ENCODE measurements at places on chromosomes 1 and 21.

- no peak for DNase-seq
Measured at GRCh38 chr21:45931397-45931969, 50.1 kb upstream of the COL6A1 start.

DNA sequence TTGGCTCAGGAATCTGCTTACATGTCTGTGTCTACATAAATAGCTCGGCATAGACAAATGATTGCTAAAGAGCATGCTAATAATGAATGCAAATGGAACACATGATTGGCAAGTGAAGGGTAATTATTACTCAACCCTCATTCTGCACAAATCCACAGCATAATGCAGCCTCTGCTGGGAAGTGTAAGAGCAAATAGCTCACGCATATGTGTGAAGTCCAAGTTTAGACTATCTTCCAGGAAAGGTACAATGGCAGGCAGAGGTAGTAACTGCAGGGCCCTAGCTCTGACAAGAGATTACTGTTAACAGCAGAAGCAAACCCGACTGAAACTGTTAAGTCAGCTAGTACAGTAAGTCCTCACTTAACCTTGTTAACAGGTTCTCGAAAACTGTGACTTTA is 7.0 kb upstream of the IL6R start:
- DNase-seq: no peak

DNA sequence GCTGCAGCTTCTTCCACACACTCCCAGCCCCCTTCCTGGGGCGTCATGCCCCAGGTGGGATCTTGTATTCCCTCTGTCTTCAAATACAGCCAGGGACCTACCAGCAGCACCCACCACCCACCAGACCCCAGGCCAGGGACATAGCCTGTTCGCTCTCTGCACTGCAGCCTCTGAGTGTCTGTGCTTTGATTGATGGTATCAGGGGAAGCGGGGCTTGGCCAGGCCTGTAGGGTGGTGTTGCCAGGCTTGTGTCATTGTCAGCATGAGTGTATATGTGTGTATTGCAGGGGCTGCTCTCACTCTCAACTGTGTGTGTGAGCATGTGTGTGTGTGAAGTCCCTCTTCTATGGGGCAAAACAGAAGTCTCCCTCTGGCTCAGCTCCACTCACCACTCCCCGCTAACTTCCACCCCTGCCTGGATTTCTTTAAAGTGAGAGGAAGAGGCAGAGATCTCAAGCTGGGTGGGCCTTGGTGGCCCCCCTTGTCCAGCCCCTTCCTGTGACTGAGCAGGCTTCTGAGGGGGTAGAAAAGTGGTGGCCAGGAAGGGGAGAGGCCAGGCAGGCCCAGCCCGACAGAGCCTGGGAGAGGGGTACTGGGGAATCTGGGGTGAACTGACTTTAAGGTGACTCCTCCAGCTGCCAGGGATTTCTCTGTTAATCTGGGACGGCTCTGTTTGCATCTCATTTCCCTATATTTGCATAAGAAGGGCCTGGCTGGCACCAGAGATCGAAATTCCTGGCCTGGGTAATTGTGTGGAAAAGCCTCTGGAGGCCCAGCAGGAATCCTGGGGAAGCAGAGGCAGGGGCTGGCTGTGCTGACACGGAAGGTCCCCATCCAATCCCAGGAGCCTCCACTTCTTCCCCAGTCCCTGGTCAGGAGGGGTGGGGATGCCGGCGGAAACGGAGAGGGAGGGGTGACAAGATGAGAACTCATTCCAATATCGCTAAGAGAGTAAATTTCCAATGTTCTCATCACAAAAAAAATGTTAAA is 18.6 kb upstream of the ADGRB2 start:
- DNase-seq: no peak

DNA sequence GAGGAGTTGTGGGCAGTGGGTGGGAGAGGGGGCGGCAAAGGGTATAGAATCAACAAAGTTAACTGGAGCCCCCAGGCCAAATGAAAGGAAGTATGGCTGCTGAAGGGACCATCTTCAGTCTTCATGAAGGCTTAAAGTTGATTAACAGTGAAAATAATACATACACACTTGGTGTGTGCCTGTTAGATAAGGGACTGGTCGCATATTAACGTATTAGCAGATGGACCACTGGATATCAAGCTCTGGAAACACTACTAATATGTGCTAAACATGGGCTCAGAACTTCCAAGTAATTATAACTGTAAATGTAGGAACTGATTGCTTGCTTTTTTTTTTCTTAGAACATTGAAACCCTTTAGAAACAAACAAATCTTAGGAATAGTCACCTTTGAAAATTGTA is 224.7 kb upstream of the KIAA0040 start:
- no peak for DNase-seq

DNA sequence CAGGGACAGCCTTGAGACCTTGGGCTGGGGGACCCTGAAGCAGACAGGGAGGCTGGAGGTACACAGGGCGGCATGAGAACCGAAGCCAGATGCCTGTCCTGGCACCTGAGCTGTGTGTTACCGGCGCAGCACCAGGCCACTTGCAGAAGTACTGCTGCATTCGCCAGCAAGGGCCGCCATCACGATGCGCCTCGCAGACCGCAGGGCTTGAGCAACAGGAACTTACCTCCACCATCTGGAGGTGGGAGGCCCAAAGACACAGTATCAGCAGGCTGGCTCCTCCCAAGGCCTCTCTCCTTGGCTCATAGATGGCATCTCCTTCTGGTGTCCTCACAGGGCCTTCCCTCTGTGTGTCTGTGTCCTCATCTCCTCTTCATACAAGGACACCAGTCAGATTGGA is 90.1 kb downstream of the PRDM16 start:
- DNase-seq: no peak

DNA sequence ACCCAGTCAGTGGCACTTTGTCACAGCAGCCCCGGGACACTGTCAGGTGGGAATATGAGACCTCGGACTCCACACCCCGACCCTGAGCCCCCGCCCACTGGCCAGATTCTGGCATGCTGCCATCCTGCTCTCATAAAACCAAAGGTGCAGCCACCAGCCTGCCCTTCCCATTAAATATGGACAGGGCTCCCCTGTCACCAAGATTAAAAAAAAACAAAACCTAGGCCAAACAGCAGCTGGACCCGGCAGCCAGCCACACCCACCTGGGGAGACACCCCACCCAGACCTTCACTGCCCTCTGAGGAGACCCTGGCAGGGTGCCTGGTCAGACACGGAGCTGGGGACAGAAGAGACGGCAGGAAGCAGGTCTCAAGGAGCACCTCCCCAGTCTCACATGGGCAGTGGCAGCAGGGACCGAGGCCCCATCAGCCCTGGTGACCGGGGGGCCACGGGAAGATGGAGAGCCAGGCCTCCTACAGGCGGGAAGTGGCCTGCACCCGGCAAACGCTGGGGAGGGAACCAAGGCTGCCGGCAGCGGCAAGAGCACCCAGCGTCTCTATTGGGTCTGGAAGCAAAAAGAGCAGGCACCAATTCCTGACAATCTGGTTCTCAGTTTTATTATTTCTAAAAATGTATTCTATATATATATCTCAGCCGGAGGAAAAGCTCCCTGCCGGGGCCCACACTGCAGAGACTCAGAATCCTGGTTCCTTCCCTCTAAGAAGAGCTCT is 61.9 kb downstream of the ACOT7 start:
- no peak for DNase-seq

GRCh38 chr1:225750420-225750819 is 27.2 kb upstream of the SRP9 start:
- DNase-seq: no peak

GRCh38 chr1:178846306-178846705 is 24.6 kb downstream of the ANGPTL1 start:
- DNase-seq: no peak

DNA sequence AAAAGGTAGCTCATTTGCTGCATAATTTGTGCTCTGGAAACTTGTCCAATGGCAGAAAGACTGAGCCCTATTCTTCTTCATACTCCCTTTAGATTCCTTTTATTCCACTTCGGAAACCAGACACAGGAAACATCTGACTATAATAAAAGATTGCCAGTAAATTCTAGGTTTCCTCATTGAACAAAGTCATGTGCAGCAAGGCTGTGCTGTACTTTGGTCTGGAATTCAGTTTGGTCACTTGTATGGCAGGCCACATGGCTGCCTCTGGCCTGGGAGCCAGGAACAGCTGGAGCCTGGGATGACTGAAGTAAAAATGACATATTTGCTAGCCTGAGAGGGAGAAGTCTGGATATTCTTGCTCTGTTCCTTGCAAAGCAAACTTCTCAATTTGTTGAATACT is 79.6 kb downstream of the ST3GAL3 start:
- DNase-seq: no peak

- no peak for DNase-seq
Measured at GRCh38 chr1:170701962-170702361, 38.0 kb downstream of the PRRX1 start.

DNA sequence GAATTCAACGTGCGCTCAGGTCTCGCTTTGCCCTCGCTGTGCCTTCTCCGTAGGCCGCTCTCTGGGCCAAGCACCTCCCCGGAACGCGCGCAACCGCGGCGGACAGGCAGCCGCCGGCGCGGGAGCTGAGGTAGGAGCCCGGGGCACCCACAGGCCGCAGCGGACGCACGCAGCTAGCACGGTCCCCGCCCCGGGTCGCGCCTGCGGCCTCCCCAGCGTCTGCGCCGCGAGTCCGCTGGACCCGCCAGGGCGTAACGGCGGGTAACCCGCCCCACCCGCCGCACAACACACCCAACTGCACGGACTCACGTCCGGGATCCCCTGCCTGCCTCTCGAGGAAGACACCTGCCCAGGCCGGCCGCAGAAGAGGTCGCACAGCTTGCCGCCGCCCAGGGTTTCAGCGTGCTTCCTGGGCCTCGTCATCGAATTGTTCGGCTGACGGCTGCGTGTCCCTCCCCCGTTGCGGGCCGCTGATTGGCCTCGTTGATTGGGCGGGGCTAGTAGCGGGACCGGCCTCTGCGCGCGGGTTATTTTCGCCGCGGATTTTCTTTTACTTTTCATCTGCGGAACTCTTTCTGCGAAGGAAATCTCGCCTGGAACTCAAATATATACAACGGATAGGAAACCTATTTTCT is at the start of gene CLCC1:
TSS of gene CLCC1 (minus strand) at position 433 of the 635 bp plus-strand sequence. CDS start 13,047 bp downstream, outside the sequence.
- DNase-seq: peak; percentile 94

DNA sequence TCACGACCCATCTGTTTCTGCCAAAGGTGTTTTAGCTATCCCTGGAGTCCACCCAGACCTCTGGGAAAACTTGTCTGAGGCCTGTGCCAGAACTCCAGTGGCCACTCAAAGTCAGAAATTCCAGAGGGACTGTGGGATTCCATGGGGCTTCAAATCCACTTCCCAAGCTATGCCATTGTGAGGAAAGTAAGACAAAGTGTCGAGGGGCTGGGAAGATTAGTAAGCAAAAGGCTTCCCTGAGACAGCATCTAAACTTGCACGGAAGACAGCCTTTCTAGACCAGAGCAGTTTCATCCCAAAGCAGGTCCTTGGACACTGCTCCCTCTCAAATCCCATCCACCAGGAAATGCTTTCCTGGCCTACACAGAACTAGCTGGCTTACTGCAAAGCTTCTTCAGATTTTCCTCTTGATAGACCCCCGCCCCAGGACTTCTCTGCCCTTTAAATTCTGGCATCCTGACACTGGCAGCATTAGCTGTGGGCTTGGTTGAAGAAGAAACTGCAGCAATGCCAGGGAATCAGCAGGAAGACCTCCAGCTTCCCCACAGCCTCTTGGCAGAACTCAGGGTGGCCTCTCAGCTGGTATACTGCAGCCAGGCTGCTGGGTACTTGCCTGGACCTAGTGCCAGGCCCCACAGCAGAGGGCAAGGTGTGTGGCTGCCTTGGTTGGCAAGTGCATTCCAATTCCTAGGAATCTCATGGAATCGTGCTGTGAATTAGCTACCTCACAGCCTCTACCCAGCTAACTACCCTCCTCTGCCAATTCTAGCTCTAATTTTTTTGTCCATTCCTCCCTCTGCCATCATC is 27.3 kb upstream of the LMX1A start:
- no peak for DNase-seq

DNA sequence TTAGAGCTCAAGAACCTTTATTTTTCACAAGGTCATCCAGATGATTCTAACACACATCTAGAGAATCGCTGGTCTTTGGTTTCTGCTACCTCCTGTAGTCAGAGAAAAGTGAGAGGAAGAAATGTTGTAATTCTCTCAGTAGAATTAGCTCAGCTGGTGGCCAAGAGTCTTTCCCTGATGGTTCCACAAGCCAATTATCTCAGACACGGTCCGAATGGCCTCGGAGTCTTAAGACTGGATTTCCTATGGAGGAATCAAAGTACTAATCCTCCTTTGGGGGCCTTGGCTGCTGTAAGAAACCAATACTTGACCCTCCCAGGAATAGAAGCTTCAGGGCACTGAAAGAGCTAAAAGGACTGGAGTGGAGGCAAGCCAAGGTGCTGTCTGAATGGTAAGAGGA is 1.8 kb downstream of the TMEM81 start:
- no peak for DNase-seq

DNA sequence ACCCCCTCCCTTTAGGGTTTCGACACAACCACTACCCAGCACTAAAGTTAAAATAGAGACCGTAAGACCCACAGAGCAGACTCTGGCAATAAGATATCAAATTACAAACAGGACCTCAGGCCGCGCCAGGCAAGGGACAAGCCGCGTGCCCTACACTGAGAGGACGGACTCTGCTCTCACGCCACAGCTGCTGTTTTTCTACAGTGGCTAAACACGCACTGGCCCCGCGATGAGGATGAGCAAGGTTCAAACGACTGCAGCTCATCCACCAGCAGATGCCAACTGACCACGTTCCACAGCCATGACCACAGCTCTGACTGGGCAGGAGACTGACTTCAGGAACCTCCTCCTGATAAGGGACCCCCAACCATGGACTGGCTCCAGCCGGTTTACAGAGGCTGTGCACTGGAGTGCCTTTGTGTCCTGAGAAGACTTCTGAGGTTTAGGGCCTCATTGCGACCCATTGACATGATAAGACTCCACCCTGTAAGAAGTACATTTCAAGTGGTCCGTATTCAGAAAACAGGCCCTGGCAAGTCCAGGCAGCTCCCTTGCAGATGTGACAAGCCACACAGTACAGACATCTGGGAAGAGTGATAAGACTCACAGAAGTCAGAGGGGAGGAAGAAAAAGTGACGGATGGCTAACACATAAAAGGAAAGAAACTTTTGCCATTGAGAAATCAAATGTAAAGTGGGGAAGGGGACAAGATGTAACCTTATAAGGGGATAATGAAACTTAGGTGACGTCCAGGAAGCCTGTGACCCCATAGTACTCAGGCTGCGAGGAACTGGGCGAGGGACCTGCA is 1.5 kb upstream of the KRTAP10-6 start:
- DNase-seq: no peak

DNA sequence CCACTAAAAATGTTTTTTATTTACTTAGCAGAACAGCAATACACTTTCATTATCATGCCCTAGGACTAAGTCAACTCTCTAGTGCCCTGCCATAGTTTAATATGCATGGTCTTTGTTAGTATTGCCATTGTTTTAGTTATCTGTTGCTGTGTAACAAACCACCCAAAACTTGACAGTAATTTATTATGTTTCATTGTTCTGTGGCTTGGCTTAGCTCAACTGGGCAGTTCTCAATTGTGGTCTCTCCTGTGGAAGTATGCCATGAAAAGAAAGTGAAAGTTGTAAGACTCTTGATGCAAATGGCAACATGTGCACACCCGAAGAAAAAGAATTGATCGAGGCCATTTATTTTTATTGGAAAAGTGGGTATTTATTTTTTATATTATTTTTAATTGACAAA is 206.3 kb upstream of the KCTD3 start:
- peak; percentile 73 for DNase-seq

- DNase-seq: no peak
Measured at GRCh38 chr21:31265366-31266013, 78.6 kb downstream of the TIAM1 start.

GRCh38 chr1:82160036-82160435 is 359.3 kb downstream of the ADGRL2 start:
- DNase-seq: peak; percentile 73

GRCh38 chr1:226722901-226723656 is 16.0 kb downstream of the ITPKB start:
- DNase-seq: no peak
